ENCODE measurements at places on chromosomes 2 and 18.

GRCh38 chr2:116142644-116143227 lies 1671.8 kb upstream of the DDX18 start:
- no peak for DNase-seq

DNA sequence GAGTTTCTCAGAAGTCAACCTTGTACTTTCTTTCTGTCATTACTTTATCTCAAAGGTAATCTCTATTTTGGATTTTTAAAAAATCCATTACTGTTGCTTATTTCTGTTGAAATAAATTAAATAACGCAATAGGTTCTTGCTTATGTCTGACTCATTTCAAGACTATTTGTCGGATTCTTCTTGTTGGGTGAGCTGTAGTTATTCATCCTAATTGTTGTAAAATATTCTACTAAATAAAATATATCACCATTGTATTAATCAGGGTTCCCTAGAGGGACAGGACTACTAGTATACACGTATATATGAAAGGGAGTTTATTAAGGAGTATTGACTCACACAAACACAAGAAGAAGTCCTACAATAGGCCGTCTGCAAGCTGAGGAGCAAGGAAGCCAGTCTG lies 403.9 kb upstream of the CYRIA start:
- DNase-seq, result no peak

- DNase-seq, result no peak
These were observed 47.6 kb downstream of the TEX44 start for GRCh38 chr2:231640241-231640640.

DNA sequence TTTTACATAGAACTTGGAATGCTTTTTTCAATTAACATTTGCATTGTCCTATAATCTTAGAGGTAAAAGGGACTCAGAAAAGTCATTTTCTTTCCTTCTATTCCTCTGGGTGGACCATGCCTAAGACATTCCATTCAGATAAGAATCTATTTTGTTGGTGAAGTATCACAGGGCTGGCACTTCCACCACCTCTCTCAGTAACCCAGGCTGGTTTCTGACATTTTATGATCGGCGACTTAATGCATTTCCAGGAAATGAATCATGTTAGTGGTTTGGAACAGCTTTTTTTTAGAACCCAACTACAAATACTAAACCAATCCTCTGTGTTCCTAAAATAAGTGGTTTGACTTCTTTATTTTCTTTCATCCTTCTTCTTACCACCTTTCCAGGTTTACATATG lies 27.0 kb downstream of the GAD1 start:
- DNase-seq, result no peak

DNA sequence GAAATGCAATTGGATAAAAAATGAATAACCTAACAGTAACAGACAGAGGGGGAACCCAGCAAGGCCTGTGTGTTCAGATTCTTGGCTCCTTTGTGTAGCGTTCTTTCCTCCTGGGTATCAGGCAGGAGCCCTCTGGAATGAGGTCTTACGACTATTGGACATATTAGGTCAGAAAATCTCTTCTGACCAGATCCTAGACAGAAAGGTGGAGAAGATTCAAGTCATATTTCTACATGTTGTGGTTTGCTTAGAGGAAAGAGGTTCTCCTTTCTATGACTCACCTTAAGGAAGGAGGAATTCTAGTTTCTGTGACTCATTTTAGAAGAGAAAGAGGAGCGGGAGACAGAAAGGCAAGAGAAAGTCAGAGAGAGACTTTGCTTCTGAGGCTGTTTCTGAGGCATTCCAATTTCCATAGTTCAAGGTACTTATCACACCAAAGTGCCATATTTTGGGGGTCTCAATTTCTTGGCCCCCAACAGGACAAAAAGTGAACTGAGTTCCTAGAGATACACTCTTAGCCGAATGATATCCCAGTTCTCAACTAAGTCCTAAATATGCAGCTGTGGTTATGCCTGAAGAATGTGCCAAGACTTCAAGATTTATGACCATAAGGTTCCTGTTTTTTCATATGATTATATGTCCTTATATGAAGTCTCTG lies 618.6 kb downstream of the ZEB2 start:
- DNase-seq, result no peak

DNA sequence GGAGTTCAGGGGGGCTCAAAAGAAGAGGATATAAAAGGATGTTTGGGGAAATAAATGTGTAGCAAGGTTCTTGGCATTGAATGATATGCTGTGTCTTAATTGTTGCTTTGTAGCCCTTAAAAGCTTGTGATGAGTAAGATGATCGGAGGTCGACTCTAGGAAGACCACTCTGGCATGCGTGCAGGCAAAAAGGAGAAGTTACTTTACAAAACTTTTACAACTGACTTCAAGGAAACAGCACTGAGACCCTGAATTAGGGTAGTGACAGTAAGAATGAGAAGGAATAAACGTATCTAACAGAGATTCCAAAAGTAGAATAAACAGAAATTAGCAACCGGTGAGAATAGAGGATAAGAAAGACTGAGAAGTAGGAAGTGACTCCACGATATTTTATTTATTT lies 228.7 kb upstream of the TANK start:
- DNase-seq, result no peak

- DNase-seq, result peak; percentile 61
These were observed 47.2 kb downstream of the VAPA start for GRCh38 chr18:9961041-9961440.

DNA sequence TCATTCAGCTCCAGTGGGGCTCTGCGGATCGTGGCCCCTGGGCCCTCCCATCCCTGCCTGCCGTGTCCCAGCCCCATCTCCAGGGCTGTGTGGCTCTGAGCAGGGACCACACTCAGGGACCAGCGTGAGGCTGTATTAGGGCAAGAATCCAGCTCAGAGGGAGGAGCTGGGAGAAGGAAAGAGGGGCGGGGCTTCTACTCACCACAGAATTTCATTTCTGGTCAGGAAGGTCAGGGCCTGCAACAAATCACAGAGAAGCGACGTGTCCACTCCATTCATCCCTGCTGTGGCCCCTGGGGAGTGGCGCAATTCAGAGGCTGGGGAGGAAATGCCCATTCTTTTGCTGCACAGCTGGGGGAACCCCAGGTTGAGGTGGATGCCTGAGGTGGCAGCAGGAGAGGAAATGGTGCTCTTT lies 828 bp downstream of the CIB4 start:
- DNase-seq, result no peak

DNA sequence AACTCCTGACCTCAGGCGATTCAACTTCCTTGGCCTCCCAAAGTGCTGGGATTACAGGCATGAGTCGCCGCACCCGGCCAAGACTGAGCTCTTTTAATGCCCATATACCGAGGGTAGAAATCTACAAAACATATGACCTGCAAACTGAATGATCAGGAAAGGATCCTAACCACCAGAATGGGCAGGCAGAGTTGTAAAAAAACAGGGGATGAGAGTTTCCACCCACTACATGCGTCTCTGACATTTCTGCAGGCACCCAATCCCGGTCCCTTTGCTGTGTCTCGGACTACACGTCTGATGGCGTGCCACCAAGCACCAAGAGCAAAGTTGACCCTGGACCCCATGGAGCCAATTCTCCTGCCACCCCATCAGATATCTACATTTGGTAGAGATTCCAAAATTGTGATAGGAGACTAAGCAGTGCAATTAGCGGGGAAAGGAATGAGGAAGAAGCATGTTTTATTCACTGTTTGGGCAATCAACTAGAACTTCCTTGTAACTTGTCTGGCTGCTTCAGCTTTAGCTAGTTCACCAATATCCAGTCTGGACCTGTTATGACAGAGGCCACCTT lies 74.1 kb downstream of the ATP8B1 start:
- DNase-seq, result no peak

DNA sequence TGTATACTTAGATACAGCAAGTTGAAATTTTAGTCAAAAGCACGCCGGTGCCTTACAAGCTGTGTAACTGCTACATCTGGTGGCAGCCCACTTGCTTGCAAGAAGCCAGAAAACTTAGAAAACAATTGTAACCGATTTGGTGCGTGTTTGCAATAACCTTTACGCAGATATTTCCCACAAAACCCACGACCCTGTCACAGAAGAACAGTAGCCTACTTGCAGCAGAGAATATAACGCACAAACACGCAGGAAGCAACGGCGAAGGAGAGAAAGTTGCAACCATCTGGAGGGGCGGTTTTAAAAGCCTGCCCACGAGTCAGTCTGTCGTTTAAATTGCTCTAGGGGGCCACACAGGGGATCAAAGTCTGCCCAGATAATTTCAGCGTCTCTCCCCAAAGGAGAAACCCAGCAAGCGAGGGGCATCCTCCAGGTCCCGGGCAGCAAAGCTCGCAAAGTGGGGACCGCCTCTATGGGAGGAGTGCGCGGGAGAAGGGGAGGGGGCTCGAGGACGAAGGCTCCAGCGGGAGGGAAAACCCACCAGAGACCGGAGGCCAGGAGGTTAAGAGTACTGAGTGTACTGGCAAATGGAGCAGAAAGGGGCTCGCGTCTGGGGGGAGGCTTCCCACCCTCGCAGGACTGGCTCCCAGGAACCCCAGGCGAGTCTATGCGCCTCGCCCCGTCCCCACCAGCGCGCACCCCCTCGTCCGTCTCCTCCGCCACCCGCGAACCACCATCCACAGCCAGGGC lies 1.1 kb downstream of the TLK1 start:
- peak; percentile 83 for DNase-seq

- no peak for DNase-seq
These were observed 9.4 kb upstream of the RALB start for GRCh38 chr2:120243211-120243610.

DNA sequence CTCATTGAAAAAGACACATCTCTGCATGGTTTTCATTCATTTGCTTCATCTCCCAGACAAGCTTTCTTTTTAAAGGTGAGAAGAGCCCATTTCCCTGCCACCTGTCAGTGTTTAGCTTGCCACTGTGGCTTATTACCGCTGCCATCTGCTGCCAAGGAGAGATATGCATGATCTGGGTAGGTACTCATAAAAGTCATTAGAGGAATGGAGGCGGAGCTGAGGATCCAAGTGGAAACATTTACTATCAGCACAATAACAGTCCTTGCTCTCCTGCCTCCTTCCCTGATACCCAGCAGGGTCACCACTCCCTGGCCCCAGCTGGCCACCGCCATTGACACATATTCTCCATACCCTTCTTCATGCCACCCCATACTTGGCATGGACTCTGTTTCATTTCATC lies 390.4 kb downstream of the TSN start:
- no peak for DNase-seq

GRCh38 chr18:50675043-50675442 lies 115.2 kb downstream of the MAPK4 start:
- DNase-seq, result no peak

GRCh38 chr18:76573325-76574025 lies 78.4 kb upstream of the ZNF516 start:
- no peak for DNase-seq

DNA sequence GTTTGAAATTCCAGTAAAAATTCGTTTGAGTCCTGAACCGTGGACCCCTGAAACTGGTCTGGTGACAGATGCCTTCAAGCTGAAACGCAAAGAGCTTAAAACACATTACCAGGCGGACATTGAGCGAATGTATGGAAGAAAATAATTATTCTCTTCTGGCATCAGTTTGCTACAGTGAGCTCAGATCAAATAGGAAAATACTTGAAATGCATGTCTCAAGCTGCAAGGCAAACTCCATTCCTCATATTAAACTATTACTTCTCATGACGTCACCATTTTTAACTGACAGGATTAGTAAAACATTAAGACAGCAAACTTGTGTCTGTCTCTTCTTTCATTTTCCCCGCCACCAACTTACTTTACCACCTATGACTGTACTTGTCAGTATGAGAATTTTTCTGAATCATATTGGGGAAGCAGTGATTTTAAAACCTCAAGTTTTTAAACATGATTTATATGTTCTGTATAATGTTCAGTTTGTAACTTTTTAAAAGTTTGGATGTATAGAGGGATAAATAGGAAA lies 80.7 kb downstream of the ACSL3 start:
- no peak for DNase-seq

DNA sequence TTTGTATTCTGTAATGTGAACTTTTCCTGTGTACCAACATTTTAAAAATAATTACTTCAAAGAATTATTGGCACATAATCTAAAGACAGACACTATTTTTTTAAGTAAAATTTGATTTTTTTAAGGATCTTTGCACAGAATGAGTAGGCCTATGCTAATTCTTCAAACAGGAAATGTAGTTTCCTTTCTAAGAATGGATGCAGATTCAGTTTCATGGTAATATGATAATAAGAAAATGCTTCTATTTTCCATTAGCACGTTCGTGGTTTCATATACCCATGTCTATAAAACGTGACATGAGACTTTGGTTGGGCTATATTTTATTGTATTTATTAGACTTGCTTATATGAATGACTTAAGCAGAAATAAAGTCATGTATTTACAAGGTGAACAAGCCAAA lies 191.8 kb upstream of the RBBP8 start:
- DNase-seq, result no peak

- DNase-seq, result no peak
These were observed 76.2 kb downstream of the FAM168B start for GRCh38 chr2:131016826-131017741.

DNA sequence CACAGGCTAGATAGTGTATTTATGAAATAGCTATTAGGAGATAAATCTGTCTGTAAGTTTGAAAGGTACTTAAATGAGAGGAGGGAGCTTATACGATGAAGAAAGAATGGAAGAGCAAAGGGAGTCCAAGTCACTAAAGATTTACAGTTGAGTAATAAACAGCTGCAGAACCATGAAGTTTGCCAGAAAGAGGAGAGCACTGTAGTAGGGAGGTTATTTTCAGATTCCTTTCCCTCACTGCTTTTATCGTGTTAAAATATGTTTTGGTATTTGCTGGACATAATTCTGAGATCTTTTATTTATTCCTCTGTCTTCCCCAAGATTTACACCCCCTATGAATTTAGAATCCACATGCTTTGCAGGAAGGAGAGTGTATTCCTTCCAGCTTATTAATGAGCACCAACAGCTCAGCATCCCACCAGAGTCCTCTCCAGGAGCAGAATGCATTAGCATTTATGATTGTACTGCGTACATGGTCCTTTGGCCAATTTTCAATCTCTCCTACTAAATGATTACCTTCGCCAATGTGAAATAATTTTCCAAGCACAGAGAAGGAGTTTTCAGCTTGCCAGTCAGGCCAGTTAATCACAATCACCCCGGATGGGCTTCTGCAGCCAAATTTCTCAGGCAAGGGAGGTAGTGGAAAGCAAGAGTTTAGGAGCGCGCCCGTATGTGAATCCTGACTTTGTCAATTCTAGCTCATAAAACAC lies 297.0 kb downstream of the NBAS start:
- no peak for DNase-seq

DNA sequence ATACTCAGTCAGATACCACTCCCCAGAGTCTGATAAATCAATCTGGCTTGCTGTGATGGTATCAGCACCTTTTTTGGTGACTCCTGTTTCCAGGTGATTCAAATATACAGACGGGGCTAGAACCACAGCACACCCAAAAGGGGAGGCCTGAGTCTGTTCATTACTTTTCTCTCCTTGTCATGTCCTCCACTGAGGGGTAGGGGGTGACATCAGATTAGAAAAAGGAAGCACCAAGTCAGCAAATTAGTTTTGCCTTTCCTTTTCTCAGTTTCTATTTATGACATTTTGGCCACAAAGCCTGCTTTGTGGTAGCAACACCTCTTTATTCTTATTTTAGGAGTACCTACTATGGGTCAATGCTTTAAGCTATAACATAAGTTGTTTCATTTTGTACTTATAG lies 127.4 kb downstream of the CCDC102B start:
- no peak for DNase-seq

- no peak for DNase-seq
These were observed 110.5 kb downstream of the ESCO1 start for GRCh38 chr18:21489919-21490495.
